Liver (tissue), 10 donors: ENCODE measurements at places on chromosomes 5 and 9. TPM values are rescaled to one million over a fixed set of nuclear protein-coding genes. Genes with fewer than 3 reads are reported as not detected.

- H3K4me3 ChIP-seq = no peak overlapping the region
- H3K4me1 ChIP-seq = no peaks in the 10 kb centered on the region
- DNase-seq = no peak
Measured at GRCh38 chr9:29078063-29078666, 1504.9 kb upstream of the C9orf72 start.

CFAP157 gene
- total RNA-seq = not detected

ARL14EPL gene
- total RNA-seq = not detected

DNA sequence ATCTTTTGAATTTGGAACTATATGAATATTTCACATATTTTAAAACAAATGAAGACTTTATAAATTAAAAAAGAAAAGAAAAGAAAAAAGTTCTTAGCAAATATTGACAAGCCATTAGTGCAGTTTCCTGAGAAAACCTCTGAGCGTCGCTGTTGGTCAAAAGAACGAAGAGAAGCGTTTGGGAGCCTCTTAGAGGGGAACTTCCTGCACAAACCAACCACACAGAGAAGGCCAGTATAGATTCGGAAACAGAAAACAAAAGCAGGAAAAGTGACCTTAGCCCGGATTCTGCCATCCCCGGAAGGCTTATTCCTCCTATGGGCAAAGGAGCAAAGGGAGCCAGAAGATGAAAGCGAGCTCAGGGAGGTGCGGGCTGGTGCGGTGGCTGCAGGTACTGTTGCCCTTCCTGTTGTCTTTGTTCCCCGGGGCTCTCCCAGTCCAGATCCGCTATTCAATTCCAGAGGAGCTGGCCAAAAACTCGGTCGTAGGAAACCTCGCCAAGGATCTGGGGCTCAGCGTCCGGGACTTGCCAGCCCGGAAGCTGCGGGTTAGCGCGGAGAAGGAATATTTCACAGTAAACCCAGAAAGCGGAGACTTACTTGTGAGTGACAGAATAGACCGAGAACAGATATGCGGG lies at the start of gene PCDHGB2:
TSS of gene PCDHGB2 (plus strand) at position 205 of the 637 bp plus-strand sequence. CDS start at position 347, 142 bp downstream.
- H3K27me3 ChIP-seq = no peaks in the 10 kb centered on the region
- no peaks in the 10 kb centered on the region for H3K36me3 ChIP-seq
- H3K4me3 ChIP-seq = peak within 1 kb of the TSS; percentile 42
- no peak for DNase-seq

CEL gene
- 0.25 TPM for total RNA-seq

CARD9 gene
- total RNA-seq = 3.1 TPM

GRCh38 chr9:99431103-99431502 lies 209.0 kb downstream of the SEC61B start:
- H3K36me3 ChIP-seq = no peaks in the 10 kb centered on the region
- no peak for DNase-seq
- no peak overlapping the region for H3K4me3 ChIP-seq
- no peaks in the 10 kb centered on the region for H3K4me1 ChIP-seq

DNA sequence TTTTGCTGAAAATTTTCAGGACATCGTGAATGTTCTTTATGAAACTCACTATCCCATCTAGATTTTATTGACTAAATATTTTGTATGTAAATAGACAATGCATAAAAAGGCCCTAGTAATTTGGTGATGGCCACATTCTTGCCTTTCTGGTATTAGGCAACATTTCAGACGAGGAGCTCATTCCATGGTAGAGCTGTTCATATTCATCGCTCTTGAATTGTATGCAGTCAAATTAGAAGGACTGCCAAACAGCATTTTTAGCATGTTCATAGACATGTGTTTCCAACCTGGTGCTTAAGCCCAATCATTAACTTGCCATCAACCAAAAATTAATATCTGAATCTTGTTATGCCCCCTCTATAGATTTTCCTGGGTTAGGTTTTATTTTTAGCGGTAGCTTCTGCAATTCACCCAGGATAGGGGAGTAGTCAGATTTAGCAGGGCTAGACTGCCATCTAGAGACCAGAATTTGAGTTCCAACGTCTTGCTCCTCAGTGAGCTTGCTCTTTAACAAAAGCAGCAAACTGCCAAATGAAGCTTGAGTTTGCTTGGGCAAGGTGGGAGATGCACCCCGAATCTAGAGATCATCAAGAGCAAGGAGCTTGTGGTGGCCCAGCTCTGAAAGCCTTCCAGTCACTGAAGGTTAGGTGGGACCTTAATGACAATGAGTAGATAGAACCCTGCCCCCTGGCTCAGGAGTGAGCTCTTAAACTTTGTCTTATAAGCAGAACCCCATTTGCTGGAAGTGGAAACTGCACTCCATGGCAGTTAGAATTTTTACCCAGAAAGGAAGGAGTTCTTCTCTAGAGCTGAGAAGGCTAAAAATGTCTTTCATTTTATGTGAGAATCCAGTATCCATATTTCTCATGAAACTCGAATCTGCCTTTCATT lies 456.2 kb downstream of the RASEF start:
- no peak overlapping the region for H3K4me3 ChIP-seq
- H3K27ac ChIP-seq = peak overlapping the region; percentile 17
- H3K4me1 ChIP-seq = peaks cover 11% of the 10 kb centered on the region
- H3K36me3 ChIP-seq = no peaks in the 10 kb centered on the region

GRCh38 chr5:109946610-109947009 lies 256.9 kb downstream of the MAN2A1 start:
- peaks cover 7% of the 10 kb centered on the region for H3K4me1 ChIP-seq
- no peaks in the 10 kb centered on the region for H3K27me3 ChIP-seq
- H3K4me3 ChIP-seq = no peak overlapping the region
- H3K36me3 ChIP-seq = no peaks in the 10 kb centered on the region

- no peak overlapping the region for H3K4me3 ChIP-seq
- DNase-seq = no peak
- no peaks in the 10 kb centered on the region for H3K27me3 ChIP-seq
- H3K36me3 ChIP-seq = no peaks in the 10 kb centered on the region
- H3K4me1 ChIP-seq = no peaks in the 10 kb centered on the region
Measured at GRCh38 chr5:117943541-117943940, 1044.8 kb downstream of the DTWD2 start.

GRCh38 chr9:114854736-114855355 lies 49.0 kb upstream of the TNFSF15 start:
- H3K4me3 ChIP-seq = no peak overlapping the region
- H3K27ac ChIP-seq = no peak overlapping the region
- DNase-seq = no peak

ERBIN gene
- total RNA-seq = 44.3 TPM

- no peak overlapping the region for H3K27ac ChIP-seq
- H3K4me3 ChIP-seq = no peak overlapping the region
- DNase-seq = no peak
- H3K27me3 ChIP-seq = no peaks in the 10 kb centered on the region
- H3K36me3 ChIP-seq = no peaks in the 10 kb centered on the region
Measured at GRCh38 chr5:39892708-39893107, 467.9 kb upstream of the DAB2 start.

FOXI1 gene
- total RNA-seq = not detected

DNA sequence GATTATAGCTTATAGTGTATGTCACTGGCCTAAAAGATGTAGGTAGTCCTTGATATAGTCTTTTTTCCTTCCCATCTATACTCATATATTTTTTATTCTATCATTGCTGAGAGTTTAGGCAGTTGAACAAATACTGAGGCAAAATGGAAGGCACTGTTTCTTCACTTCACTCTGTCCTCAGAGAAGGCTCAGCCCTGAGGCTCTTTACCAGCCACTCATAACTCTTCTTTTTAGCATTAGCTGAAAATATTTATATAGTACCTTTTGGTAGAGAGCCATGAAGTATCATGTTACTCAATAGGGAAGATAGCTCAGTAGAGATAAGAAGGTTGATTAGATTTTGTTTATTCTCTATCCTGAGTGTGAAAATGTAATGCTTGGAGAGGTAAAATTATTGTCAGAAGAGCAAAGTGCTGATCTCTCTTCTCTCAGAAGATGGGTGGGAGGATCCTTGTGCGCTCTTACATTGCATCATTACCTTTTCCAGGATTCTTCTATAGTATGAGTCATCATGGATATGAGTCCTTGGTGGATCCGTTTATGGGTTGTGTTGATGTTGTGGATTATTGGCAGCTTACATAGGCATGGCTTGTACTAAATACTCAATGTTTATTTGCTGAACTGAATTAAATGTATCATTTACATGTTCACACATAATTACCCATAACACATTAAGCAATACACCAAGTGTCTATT lies 88.1 kb downstream of the ANXA1 start:
- no peak overlapping the region for H3K4me3 ChIP-seq
- H3K27me3 ChIP-seq = no peaks in the 10 kb centered on the region
- no peaks in the 10 kb centered on the region for H3K4me1 ChIP-seq
- no peak overlapping the region for H3K27ac ChIP-seq

CERCAM gene
- 1.6 TPM for total RNA-seq

GRCh38 chr5:83513081-83513480 lies 41.5 kb downstream of the VCAN start:
- H3K4me3 ChIP-seq = no peak overlapping the region
- no peak for DNase-seq

AQP7 gene
- total RNA-seq = 4.8 TPM

- H3K36me3 ChIP-seq = no peaks in the 10 kb centered on the region
- no peaks in the 10 kb centered on the region for H3K4me1 ChIP-seq
- no peaks in the 10 kb centered on the region for H3K27me3 ChIP-seq
Measured at GRCh38 chr5:153211076-153211475, 279.4 kb upstream of the GRIA1 start.

GPR151 gene
- total RNA-seq = not detected

- H3K4me3 ChIP-seq = no peak overlapping the region
- no peak overlapping the region for H3K27ac ChIP-seq
Measured at GRCh38 chr5:157506981-157507780, 47.2 kb downstream of the NIPAL4 start.

SLC35D2 gene
- total RNA-seq = 44.6 TPM

ZFP2 gene
- total RNA-seq = 0.50 TPM

- H3K27me3 ChIP-seq = no peaks in the 10 kb centered on the region
- no peaks in the 10 kb centered on the region for H3K4me1 ChIP-seq
- no peaks in the 10 kb centered on the region for H3K36me3 ChIP-seq
- DNase-seq = no peak
Measured at GRCh38 chr5:54440456-54440893, 15.0 kb upstream of the HSPB3 start.

CCDC183 gene
- total RNA-seq = 1.8 TPM

GRCh38 chr9:6015278-6016157 lies at the start of gene RANBP6:
TSS of gene RANBP6 (minus strand) at chr9:6015624. CDS start at chr9:6015607, 17 bp downstream.
- peaks cover 25% of the 10 kb centered on the region for H3K4me1 ChIP-seq
- peak within 1 kb of the TSS; percentile 51 for H3K27ac ChIP-seq
- H3K36me3 ChIP-seq = peaks cover 2% of the 10 kb centered on the region
- peak within 1 kb of the TSS; percentile 78 for H3K4me3 ChIP-seq
- DNase-seq = peak; percentile 89

CARTPT gene
- total RNA-seq = not detected

DNA sequence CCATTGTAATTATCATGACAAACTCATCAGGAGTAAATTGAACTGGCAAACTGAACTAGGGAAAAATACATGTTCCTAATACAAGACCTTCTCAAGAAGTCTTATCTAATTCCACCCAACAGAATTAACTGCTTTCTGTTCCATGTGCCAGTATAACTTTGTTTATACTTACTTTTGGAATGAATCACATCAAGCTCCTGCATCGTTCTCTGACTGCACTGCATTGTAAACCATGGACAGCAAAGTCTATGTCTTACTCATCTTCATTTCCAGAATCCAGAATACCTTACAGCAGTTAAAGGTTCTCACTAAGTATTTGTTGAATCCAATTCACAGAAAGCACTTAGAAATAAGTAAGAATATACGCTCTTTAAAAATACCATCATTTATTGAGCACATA lies 102.8 kb downstream of the PLK2 start:
- H3K4me3 ChIP-seq = no peak overlapping the region
- DNase-seq = no peak

SIT1 gene
- total RNA-seq = 0.25 TPM

DNA sequence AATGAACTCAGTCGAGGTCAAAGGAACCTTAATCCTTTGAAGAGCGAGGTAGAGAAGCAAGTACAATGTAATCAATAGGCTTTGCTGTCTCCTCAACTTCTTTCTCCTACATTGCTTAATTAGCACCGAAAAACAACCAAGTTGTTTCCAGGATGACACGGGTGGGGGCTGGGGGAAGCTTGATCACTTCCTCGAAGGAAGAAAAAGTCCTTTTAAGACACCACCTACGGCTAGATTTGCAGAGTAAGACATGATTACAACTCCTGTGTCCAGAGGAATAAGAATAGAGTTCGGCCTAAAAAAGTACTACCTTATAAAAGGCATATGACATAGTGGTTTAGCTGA lies 811 bp upstream of the ARRDC3 start:
- H3K36me3 ChIP-seq = no peaks in the 10 kb centered on the region
- H3K27ac ChIP-seq = peak overlapping the region; percentile 99
- H3K4me3 ChIP-seq = peak overlapping the region; percentile 72
- DNase-seq = peak; percentile 51
- H3K27me3 ChIP-seq = no peaks in the 10 kb centered on the region

- no peaks in the 10 kb centered on the region for H3K27me3 ChIP-seq
- no peak for DNase-seq
- no peaks in the 10 kb centered on the region for H3K4me1 ChIP-seq
Measured at GRCh38 chr5:58208674-58209073, 251.2 kb downstream of the PLK2 start.

DNA sequence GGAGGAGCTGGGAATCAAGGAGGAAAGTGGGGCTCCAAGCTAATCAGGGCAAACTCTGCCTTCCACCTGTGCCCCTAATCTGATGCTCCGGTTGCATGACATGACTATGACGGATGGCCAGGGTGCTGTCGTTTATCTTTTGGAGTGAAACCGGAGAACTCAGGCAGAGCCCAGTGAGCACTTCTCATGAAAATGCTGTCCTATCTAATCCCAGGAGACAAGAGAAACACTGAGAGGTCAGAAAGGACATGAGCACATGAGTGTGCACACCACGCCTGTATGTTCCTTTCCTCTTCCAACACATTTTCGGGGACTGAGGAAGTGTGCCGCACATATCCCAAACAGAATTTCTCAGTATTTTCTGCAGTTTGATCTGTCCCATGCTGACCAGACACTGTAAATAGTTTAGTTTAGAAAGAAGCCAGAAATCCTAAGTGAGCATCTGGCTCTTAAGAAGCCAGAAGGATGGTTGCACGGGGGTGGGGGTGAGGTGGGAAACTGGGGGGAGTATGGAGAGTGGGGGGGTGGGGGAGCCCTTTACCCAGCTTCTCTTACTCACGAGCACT lies 217.1 kb downstream of the TSSK1B start:
- no peaks in the 10 kb centered on the region for H3K36me3 ChIP-seq
- no peaks in the 10 kb centered on the region for H3K27me3 ChIP-seq
- H3K4me1 ChIP-seq = peaks cover 13% of the 10 kb centered on the region
- H3K27ac ChIP-seq = peak overlapping the region; percentile 79
- H3K4me3 ChIP-seq = peak overlapping the region; percentile 5

- H3K4me3 ChIP-seq = no peak overlapping the region
- no peaks in the 10 kb centered on the region for H3K27me3 ChIP-seq
- no peak overlapping the region for H3K27ac ChIP-seq
Measured at GRCh38 chr5:111194053-111194452, 30.1 kb upstream of the CAMK4 start.

IL5 gene
- total RNA-seq = not detected

QSOX2 gene
- total RNA-seq = 4.8 TPM

TENT4A gene
- 15.1 TPM for total RNA-seq
